ENCODE measurements at places on chromosomes 7 and 10.
A peak's percentile ranks its signal among the peaks of the same experiment; 100 is the strongest.

- H3K27ac ChIP-seq = no peak overlapping the region
- no peaks in the 10 kb centered on the region for H3K27me3 ChIP-seq
- H3K4me3 ChIP-seq = no peak overlapping the region
- no peak for DNase-seq
- no peaks in the 10 kb centered on the region for H3K36me3 ChIP-seq
Measured at GRCh38 chr7:1210321-1210978, 22.2 kb upstream of the UNCX start.

GRCh38 chr10:18659819-18660535, 746 bp downstream of the ARL5B start:
- no peak for DNase-seq
- peaks cover 9% of the 10 kb centered on the region for H3K4me1 ChIP-seq
- H3K27me3 ChIP-seq = no peaks in the 10 kb centered on the region
- H3K36me3 ChIP-seq = peaks cover 34% of the 10 kb centered on the region
- peak overlapping the region; percentile 89 for H3K4me3 ChIP-seq

- no peak overlapping the region for H3K4me3 ChIP-seq
- H3K36me3 ChIP-seq = no peaks in the 10 kb centered on the region
- H3K27ac ChIP-seq = no peak overlapping the region
- no peaks in the 10 kb centered on the region for H3K4me1 ChIP-seq
- H3K27me3 ChIP-seq = no peaks in the 10 kb centered on the region
Measured at GRCh38 chr7:32379510-32380112, 110.6 kb downstream of the LSM5 start.

DNA sequence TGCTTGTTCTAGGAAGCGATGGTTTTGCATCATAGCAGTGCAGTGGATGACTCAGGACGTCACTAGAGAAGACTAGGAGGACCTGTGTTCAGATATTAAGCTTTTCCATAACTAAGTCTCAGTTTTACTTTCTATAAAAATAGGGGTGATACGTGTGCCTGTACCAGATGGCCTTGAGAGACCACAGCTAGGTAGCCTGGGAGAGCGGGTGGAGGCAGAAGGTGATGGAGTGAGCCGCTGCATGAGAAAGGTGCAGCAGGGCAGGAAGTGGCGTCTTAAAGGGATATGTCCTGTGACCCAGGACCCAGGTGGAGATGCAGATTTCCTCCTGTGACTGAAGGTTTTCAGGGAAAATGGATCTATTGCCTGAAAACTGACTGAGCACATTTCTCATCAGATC, 304.9 kb downstream of the CDC14C start:
- no peaks in the 10 kb centered on the region for H3K4me1 ChIP-seq
- H3K36me3 ChIP-seq = no peaks in the 10 kb centered on the region
- no peaks in the 10 kb centered on the region for H3K27me3 ChIP-seq
- no peak overlapping the region for H3K4me3 ChIP-seq
- DNase-seq = no peak

GRCh38 chr10:71973777-71974488, 9.7 kb downstream of the CHST3 start:
- H3K36me3 ChIP-seq = peaks cover 13% of the 10 kb centered on the region
- no peaks in the 10 kb centered on the region for H3K27me3 ChIP-seq
- peaks cover 32% of the 10 kb centered on the region for H3K4me1 ChIP-seq
- no peak overlapping the region for H3K27ac ChIP-seq

GRCh38 chr7:117130262-117130661, 177.0 kb downstream of the ST7 start:
- H3K4me3 ChIP-seq = no peak overlapping the region
- no peak for DNase-seq
- H3K36me3 ChIP-seq = peaks cover 44% of the 10 kb centered on the region
- H3K27ac ChIP-seq = no peak overlapping the region
- H3K4me1 ChIP-seq = no peaks in the 10 kb centered on the region

GRCh38 chr10:19252531-19252930, 203.9 kb downstream of the MALRD1 start:
- no peaks in the 10 kb centered on the region for H3K4me1 ChIP-seq
- DNase-seq = no peak
- H3K27me3 ChIP-seq = no peaks in the 10 kb centered on the region
- no peak overlapping the region for H3K4me3 ChIP-seq
- H3K27ac ChIP-seq = no peak overlapping the region

GRCh38 chr10:89278034-89278535, 23.8 kb upstream of the IFIT2 start:
- H3K27ac ChIP-seq = no peak overlapping the region
- DNase-seq = no peak
- no peaks in the 10 kb centered on the region for H3K4me1 ChIP-seq
- H3K27me3 ChIP-seq = no peaks in the 10 kb centered on the region
- no peak overlapping the region for H3K4me3 ChIP-seq

All from neuronal stem cell (in vitro differentiated cells).